ENCODE measurements at places on chromosomes 1 and 21.

DNA sequence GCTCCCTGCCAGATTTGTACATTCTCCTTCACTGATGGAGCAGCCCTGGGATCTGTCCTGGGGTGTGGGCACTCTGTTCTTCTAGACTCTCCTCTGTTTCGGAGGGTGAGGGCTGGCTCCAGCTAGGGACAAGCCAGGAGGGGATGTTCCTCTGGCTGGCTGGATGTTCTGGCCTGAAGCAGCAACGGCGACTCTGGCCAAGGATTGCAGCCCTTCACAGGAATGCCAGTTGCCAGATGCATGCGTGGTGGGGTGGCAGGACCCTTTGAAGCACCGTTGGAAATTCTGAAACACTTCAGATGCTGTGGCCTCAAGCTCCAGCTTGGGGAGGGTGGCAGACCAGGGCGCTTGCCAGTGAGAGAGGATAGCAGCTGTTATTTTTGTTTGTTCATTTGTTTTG lies 210.9 kb downstream of the TRABD2B start:
- DNase-seq = no peak

DNA sequence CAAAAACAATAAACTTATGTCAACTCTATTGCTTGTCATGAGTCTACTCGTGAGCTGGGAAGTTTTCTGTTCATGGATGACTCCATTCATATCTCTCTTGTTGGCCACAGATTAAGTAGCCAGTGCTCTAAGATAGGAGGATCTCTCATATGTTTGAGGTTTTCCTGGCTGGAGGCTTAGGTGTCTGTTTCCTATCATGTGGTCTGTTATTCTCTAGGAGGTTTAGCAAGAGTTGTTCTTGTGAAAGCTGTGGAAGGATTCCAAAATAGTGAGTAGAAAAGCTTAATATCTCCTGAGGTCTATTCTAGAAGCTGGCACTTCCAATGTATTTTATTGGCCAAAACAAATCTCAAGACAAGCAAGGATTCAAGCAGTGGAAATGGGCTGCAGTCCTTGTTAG lies 5.8 kb upstream of the KRTAP20-2 start:
- DNase-seq = no peak

GRCh38 chr1:30011970-30012369 lies 711.4 kb downstream of the MATN1 start:
- DNase-seq = no peak

GRCh38 chr1:205598841-205599668 lies 32.8 kb downstream of the ELK4 start:
- peak; percentile 13 for DNase-seq

DNA sequence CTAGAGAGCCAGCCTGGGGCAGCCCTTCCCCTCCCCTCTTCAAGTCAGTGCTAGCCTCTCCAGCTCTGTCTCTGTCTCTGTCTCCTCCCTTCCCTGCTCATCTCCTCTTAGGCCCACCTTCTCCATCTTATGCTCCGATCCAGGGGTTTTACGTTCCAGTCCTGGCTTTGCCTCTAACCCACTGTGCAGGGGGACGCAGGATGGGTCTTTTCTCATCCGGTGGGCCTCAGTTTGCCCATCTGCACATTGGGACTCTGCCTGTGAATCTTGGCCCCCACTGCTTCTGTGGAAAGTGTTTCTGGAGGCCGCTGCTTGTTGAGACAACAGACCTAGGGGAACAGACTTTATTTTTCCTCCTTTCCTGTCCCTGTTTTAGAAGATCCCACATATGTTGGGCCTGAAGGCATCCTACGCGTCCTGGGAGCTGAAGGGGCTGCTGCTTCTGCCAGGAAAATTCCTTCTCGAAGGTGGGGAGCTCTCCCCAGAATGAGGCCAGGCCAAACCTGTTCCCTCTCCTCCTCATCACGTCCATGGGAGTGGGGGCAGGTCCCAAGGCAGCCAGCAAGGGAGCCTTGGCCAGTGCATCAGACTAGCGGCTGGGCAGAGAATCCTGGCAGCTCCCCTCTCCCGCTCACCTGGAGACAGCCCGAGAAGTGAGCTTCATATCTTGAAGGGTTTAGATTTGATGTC lies 99.5 kb upstream of the CSF3R start:
- no peak for DNase-seq

- peak; percentile 56 for DNase-seq
Measured at GRCh38 chr1:42957880-42958487, 684 bp downstream of the SLC2A1 start.

- peak; percentile 4 for DNase-seq
Measured at GRCh38 chr1:228275179-228275429, 67.3 kb downstream of the OBSCN start.

GRCh38 chr1:207742850-207743555 lies 8.9 kb upstream of the CD46 start:
- no peak for DNase-seq

- no peak for DNase-seq
Measured at GRCh38 chr21:44858791-44859190, 14.7 kb downstream of the PTTG1IP start.

GRCh38 chr1:79353224-79353623 lies 346.7 kb upstream of the ADGRL4 start:
- peak; percentile 56 for DNase-seq

DNA sequence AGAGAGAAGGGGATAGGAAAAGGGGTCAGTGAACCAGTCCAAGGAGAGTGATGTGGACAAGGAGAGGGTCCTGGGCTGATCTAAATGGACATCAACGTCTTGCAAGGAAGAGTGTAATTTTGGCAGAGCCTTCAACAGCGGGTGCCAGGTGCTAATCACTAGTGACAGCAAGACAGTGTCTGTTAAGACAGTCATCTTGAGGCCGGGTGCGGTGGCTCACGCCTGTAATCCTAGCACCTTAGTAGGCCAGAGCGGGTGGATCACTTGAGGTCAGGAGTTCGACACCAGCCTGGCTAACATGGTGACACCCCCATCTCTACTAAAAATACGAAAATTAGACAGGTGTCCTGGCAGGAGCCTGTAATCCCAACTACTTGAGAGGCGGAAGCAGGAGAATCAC lies 12.2 kb upstream of the PADI6 start:
- no peak for DNase-seq

DNA sequence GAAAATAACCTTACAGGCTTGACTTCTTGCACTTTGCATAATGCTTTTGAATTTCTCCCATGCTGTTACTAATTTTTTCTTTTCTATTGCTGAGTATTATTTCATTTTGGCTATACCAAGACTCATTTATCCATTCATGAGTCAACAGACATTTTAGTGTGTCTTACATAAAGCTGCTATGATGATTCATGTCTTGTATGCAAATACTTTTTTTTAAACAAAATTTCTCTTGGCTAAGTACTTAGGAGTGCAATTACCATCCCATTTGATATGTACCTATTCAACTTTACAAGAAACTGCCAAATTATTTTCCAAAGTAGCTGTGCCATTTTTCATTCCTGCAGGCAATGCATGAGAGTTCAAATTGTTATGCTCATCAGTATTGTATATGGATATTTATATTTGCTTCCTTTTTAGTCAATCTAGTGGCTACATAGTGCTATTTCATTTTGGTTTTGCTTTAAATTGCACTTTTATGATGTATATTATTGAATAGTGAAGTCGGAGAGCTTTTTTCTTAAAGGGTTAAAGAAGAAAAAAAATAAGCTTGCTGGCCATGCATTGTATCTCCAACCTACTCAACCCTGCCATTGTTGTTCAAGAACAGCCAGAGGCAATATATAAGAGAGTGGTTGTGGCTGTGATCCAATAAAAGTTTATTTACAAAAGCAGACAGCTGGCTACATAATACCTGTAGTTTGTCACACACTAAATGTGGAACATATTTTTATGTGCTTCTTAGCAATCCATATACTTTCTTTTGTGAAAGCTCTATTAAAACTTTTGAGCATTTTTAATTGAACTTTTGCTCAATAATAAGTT lies 862.8 kb downstream of the KCNT2 start:
- no peak for DNase-seq

DNA sequence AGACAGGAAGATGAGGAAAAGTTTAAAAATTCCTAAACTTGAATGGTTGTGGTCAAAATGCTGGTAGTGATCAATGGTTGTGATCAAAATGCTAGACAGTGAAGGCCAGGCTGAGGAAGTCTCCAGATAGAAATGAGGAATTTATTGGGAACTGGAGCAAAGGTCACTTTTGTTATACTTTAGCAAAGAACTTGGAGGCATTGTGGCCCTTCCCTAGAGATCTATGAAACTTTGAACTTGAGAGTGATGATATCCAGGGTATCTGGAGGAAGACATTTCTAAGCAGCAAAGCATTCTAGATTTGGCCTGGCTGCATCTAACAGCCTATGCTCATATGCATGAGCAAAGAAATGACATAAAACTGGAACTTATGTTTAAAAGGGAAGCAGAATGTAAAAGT lies 35.5 kb upstream of the RABGAP1L start:
- no peak for DNase-seq

GRCh38 chr1:12276225-12276624 lies 46.4 kb downstream of the VPS13D start:
- peak; percentile 53 for DNase-seq

GRCh38 chr1:39971138-39971537 lies 16.2 kb downstream of the MFSD2A start:
- no peak for DNase-seq

- DNase-seq = no peak
Measured at GRCh38 chr1:247204177-247204647, 32.4 kb upstream of the ZNF124 start.

- peak; percentile 34 for DNase-seq
Measured at GRCh38 chr1:214525535-214526019, 25.8 kb downstream of the PTPN14 start.

DNA sequence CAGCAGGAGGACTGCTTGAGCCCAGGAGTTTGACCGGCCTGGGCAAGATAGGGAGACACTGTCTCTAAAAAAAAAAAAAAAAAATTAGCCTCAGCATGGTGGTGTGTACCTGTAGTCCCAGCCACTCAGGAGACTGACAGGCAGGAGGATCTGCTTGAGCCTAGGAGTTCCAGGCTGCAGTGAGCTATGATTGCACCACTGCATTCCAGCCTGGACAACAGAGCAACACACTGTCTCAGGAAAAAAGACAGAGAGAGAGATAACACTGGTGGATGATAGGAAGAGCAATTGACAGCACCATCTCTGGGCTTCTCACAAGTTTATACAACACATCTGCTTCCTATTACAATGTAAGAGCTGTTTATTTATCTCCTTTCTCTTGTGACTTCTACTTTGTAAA lies 2.4 kb upstream of the RNU11 start:
- peak; percentile 38 for DNase-seq

GRCh38 chr1:196309386-196309785 lies 298.9 kb downstream of the KCNT2 start:
- peak; percentile 32 for DNase-seq

DNA sequence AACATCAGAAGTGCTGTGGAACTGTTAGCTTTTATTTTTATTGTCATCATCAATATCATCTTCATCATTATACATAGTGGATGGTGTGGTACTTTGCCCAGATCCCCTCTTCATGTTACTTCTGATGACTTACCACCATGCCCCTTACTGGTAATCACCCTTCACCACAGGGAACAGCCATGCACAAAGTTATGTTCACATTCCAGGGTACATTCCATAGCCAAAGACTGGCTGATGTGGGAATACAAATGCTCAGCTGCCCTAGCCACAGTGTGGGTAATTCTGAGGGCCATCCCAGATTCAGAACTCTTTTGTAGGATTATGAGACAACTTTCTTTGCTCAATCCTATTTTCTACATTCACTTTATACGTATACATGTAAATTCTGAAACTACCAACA lies 691.3 kb upstream of the CXADR start:
- peak; percentile 34 for DNase-seq

DNA sequence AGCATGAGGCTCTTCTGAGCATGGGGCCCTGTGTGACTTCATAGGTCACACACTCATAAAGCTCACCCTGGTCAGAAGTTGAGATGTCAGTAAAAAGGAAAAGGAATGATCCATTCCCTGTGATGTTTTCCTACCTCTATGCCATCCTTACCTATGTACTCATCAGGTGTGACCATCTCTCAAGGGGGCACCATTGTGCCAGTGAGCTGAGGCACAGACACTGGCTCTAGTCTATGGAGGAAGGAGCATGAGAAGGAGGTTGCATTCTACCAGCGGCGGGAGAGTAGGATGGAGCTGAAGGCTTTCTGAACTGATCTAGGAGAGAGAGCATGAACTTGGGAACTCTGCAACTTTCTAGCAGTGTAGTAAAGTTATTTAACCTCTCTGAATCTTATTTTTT lies 65.8 kb upstream of the RGL1 start:
- no peak for DNase-seq

DNA sequence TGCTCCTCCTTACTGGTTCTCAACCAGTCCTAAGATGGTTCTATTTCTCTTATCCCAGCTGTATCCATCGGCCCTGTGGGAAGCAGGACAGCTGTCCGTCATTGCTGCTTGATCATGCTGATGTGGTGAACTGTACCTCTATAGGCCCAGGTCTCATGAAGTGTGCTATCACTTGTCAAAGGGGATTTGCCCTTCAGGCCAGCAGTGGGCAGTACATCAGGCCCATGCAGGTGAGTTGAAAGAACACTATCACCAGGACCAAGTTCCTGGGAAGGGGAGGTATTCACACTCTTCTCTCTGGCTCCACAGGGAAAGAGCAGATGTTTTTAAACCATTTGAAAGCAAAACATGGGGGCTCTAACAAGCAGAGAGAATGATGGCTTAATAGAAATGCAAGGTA lies 302.6 kb downstream of the PAPPA2 start:
- no peak for DNase-seq

GRCh38 chr1:21652937-21653743 lies 16.0 kb downstream of the RAP1GAP start:
- no peak for DNase-seq

DNA sequence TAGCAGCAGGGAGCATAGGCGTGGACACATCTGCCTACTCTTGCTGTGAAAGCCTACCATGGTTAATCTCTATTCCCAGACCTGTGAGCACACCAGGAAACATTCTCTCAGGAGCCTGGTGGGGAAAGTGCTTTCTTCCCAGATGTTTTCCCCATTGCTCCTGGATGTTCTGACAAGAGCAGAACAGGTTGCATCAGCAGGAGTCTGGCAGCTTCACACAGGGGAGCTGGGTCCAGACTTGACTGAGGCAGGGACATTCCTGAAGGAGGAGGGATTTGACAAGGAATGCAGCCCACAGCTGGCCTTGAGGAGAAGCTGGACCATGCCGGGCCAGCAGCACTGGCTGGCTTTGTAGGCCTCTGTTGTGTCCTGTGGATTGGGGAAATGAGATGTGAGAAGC lies 21.0 kb upstream of the ARTN start:
- DNase-seq = peak; percentile 96

DNA sequence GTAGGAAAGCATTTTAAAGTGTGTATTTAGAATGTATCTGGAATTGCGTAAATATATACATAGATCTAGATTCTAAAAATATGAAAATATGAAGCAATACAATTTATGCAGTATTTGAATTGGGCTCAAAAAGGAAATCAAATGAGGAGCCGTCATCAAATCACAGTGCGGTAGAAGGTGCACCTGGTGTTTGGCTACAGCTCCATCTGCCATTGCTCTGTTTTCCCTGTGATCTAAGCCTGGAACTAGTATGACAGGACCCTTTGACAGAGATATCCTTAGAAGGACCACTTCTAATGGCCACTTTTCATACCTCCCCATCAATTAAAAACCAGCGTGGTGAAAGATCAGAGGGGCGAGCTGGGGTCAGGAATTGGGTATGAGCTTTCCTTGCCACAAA lies 202.6 kb downstream of the NFIA start:
- DNase-seq = no peak

GRCh38 chr1:233993651-233994050 lies 89.2 kb downstream of the SLC35F3 start:
- DNase-seq = no peak
